ENCODE measurements at places on chromosomes 5 and 9.

DNA sequence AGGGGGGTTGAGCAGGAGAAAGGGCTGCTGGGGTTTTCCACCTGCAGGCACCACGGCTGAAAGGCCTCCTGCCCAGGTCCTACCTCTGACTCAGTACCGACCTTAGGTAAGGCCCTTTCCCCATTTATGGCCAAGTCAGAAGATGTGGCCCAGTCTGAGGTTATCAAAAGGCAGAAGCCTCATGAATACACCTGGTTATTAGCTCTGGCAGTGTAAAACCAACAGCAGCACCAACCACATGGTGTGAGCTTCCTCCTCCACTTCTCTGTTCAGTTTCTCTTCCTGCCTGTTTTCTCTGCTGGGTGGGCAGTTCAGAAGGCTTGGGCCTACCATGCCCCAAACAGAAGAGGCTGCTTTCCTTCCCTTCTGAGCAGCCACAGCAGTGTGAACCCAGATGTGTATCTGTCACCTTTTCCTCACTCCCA is 86.9 kb downstream of the UGCG start:
- H3K4me1 ChIP-seq, result no peaks in the 10 kb centered on the region
- H3K36me3 ChIP-seq, result no peaks in the 10 kb centered on the region
- no peaks in the 10 kb centered on the region for H3K27me3 ChIP-seq
- DNase-seq, result no peak

- no peaks in the 10 kb centered on the region for H3K4me1 ChIP-seq
- H3K27ac ChIP-seq, result no peak overlapping the region
- H3K36me3 ChIP-seq, result no peaks in the 10 kb centered on the region
These were observed 106.1 kb downstream of the NUDT12 start for GRCh38 chr5:103456476-103456875.

GRCh38 chr5:186091-187041 is 4.9 kb upstream of the LRRC14B start:
- H3K4me3 ChIP-seq, result no peak overlapping the region
- H3K4me1 ChIP-seq, result peaks cover 3% of the 10 kb centered on the region
- no peaks in the 10 kb centered on the region for H3K36me3 ChIP-seq

DNA sequence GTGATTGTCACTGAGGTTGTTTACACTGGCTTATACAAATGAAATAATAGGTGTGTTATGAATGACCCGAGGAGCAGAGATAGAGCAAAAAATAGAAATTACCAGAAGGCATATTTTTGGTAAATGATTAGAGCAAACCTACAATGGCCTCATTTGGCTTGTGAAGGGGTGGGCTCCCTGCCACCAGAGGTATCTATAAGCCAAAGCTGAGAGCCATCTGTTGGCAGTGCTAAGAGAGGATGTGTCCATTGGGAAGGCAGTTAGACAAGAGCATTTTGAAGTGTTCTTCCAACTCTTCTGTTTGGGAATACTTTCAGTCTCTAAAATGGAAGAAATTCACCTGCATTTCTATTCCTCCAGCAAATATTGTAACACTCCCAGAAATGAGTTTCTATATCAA is 10.6 kb downstream of the NIPAL4 start:
- DNase-seq, result no peak
- H3K27me3 ChIP-seq, result no peaks in the 10 kb centered on the region
- H3K36me3 ChIP-seq, result no peaks in the 10 kb centered on the region
- H3K27ac ChIP-seq, result no peak overlapping the region

DNA sequence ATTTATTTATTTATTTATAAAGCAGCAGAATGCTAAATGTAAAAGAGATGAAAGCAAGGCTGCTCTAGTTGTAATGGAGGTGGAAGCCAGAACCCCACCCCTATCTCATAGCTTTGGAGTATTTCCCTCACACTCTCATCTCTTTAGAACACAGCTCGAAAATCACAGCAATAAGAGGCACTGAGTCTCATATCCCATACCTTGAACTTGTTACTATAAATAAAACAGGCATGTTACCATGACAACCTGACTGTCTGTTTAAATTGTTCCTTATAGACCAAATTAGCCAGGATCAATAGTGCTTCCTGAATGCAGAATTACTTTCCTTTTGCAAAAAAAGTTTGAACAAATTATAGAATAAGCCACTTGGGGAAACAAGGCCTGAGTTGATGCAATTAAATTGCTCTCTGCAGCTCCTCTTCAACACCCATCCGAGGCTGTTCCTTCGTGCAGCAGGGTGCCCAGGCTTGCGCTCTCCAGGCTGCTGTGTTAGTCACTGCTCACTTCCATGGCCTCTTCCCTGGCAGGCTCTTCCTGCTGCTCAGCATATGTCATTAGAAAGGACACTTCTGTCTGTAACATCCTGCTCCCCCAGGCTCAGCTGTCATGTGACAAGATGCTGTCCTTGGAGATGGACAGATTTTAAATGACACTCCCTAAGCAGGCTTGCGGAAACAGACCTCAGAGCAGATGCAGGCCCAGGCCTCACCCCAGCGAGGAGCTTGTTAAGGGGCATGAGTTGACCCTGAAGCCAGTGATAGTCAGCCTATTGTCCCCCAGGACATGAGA is 120.2 kb downstream of the CARTPT start:
- DNase-seq, result no peak
- no peaks in the 10 kb centered on the region for H3K27me3 ChIP-seq
- H3K27ac ChIP-seq, result no peak overlapping the region
- H3K4me3 ChIP-seq, result no peak overlapping the region

DNA sequence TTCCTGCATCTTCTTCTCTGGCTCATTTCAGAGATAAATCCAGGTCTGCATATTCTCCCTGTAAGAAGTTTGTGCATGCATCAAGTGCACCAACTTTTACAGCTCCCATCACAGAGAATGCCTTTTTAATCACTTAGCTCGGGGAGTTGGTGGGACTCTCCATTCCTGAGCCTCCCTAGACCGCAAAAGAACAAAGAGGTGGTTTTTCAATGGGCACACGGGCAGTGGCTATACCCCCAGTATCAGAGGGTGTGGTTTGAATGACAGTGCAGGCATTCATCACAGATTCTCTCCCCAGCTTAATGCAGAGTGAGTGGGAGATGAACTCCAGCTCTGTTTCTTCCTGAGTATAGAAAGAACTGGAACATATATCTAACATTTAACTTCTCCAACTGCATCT is 264.7 kb upstream of the NR4A3 start:
- H3K36me3 ChIP-seq, result no peaks in the 10 kb centered on the region
- no peak overlapping the region for H3K4me3 ChIP-seq
- H3K27me3 ChIP-seq, result no peaks in the 10 kb centered on the region
- DNase-seq, result no peak
- no peaks in the 10 kb centered on the region for H3K4me1 ChIP-seq
- H3K27ac ChIP-seq, result no peak overlapping the region

GRCh38 chr5:19388391-19388790 is 599.6 kb downstream of the CDH18 start:
- no peak for DNase-seq
- H3K4me3 ChIP-seq, result no peak overlapping the region
- H3K27ac ChIP-seq, result no peak overlapping the region
- no peaks in the 10 kb centered on the region for H3K4me1 ChIP-seq
- H3K27me3 ChIP-seq, result no peaks in the 10 kb centered on the region
- H3K36me3 ChIP-seq, result no peaks in the 10 kb centered on the region

DNA sequence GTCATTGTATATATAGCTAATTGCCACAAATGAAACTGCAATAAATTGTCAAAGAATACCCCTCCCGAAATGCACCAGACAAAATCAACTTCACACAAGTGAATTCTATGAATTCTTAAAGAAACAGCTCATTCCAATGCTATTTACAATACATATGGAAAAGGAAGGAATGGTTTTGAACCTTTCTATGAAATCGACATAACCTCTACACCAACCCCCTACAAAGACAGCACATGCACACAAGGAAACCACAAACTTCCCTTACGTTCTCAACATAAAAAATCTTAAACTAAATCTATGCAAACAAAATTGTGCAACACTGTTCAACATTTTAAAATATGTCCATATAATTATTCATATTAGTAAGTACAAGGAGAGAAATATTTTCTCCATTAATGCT is 39.2 kb downstream of the MARCHF11 start:
- no peaks in the 10 kb centered on the region for H3K4me1 ChIP-seq
- DNase-seq, result no peak
- H3K27ac ChIP-seq, result no peak overlapping the region
- no peaks in the 10 kb centered on the region for H3K36me3 ChIP-seq

GRCh38 chr5:20636686-20637085 is 648.7 kb upstream of the CDH18 start:
- no peak for DNase-seq
- no peak overlapping the region for H3K27ac ChIP-seq
- no peaks in the 10 kb centered on the region for H3K36me3 ChIP-seq
- no peak overlapping the region for H3K4me3 ChIP-seq

- no peak overlapping the region for H3K4me3 ChIP-seq
- H3K36me3 ChIP-seq, result no peaks in the 10 kb centered on the region
- no peaks in the 10 kb centered on the region for H3K27me3 ChIP-seq
These were observed 25.6 kb downstream of the STK10 start for GRCh38 chr5:172162323-172162986.

DNA sequence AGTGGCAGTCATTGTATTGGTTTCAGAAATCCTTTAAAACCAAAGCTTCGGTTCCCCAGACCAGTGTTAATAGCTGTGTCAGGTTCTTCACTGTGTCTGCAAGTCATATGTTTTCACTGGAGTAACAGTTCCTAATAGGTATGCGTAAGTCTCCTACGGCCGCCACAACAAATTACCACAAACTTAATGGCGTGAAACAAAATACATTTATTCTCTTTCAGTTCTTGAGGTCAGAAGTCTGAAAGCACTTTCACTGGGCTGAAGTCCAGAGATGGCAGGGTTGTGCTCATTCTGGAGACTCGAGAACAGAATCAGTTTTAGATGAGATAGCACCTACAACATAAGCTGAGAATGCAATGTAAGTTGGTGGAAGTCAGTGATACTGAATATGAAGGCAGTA is 556.2 kb downstream of the TLE4 start:
- no peaks in the 10 kb centered on the region for H3K4me1 ChIP-seq
- no peaks in the 10 kb centered on the region for H3K36me3 ChIP-seq
- H3K4me3 ChIP-seq, result no peak overlapping the region
- DNase-seq, result no peak
- no peaks in the 10 kb centered on the region for H3K27me3 ChIP-seq

DNA sequence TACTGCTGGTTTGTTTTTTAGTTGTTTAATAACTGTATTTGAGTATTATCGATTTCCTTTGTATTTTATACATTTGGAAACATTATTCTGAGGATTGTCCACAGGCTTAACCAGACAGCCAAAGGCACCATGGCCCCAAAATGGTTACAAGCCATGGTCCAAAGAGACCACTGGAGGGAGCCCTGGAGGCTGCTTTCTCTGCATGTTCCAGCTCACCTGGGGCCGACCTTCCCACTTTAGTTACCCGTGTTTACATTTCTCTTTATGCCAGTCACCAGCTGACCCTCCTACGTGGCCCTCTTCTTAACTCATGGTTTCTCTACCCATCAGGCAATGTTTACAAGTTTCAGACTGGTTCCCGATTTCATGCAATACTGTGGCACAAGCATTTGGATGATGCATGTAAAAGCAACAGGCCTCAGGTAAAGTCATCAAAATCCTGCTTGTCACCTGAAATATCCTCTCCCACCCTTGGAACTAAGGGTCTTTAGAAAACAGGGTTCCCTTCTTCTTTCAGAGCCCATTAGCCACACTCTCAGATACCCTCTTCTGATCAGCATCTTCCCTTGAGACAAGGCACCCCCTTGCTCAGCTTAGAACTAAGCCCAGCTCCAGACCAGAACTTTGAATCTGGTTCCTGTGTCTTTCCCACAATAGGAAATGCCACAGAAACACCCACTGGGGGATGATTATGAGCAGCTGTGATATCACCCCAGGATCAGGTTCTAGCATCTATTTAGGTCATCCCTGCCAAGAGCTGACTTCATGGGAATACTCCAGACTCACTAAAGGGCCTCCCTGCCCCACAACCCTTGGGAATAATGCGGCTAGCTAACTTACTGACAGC is 49.9 kb upstream of the GARNL3 start:
- no peak overlapping the region for H3K27ac ChIP-seq
- DNase-seq, result no peak
- no peaks in the 10 kb centered on the region for H3K27me3 ChIP-seq
- no peaks in the 10 kb centered on the region for H3K36me3 ChIP-seq
- H3K4me1 ChIP-seq, result no peaks in the 10 kb centered on the region

DNA sequence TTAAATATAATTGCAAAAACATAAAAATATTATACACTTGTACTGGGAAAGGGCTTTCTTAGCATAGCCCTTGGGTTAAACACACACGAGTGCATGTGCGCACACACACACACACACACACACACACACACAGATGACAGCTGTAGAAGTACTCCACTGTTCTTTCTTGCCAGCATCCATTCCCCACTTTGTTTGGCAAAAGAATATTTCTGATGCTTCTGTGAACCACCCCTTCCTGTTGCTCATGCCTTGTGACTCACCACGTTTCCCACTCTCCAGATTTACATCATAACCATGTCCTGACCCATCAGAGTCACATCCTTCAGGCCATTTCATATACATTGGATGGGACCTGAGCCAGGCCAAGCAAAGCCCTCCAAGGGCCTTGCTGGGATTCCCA is 280.1 kb downstream of the DNAH5 start:
- H3K27ac ChIP-seq, result no peak overlapping the region
- no peak overlapping the region for H3K4me3 ChIP-seq
- no peaks in the 10 kb centered on the region for H3K27me3 ChIP-seq
- H3K36me3 ChIP-seq, result no peaks in the 10 kb centered on the region
- no peak for DNase-seq
- H3K4me1 ChIP-seq, result no peaks in the 10 kb centered on the region

- H3K4me3 ChIP-seq, result no peak overlapping the region
- no peak overlapping the region for H3K27ac ChIP-seq
- H3K4me1 ChIP-seq, result peaks cover 3% of the 10 kb centered on the region
These were observed 114.9 kb downstream of the MLLT3 start for GRCh38 chr9:20507431-20507830.

DNA sequence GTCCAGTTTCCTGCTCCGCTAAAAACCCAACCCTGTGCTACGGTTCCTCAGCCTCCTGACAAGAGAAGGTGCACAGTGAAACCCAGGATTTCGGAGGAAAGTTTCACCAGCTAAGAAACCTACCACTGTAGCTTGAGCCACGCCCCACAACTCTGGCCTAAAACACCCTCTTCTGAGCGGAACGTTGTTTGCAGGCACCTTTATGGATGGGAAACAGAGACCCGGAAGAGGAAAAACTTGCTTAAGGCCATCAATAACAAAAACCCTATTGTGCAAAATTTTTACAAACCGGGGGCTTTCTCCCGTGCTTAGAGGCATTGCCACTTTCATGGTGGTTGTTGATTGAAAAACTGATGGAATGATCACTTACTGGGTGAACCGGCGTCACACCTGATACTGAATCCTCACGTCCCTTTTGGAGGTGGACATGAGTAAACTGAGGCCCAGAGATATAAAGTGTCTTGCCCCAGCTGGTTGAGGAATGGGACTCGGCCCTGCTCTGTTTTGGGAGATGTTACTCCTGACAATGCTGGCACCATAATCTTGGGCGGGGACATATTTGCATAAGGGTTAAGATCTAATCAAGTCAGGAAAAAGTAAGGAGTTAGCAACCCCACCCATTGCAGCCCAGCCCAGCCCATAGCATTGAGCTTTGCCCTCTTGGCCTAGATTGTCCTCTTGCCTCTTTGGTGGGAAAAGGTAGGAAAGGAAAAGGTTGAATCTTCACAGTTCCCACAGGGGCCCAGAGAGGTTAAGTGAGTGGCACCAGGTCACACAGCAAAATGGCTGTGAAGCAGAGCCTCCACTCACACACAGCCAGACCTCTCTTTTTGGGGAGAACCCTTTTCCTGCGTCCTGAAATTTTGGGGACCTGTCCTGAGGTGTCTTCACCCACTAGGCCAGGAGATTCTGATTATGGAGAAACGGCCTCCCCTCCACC is 23.2 kb upstream of the PTGS1 start:
- no peaks in the 10 kb centered on the region for H3K36me3 ChIP-seq
- H3K27ac ChIP-seq, result no peak overlapping the region
- H3K4me3 ChIP-seq, result peak overlapping the region; percentile 17
- no peaks in the 10 kb centered on the region for H3K27me3 ChIP-seq
- peaks cover 14% of the 10 kb centered on the region for H3K4me1 ChIP-seq
- DNase-seq, result no peak

- H3K4me1 ChIP-seq, result no peaks in the 10 kb centered on the region
- DNase-seq, result peak; percentile 29
- no peaks in the 10 kb centered on the region for H3K36me3 ChIP-seq
These were observed 2.5 kb downstream of the SH3PXD2B start for GRCh38 chr5:172451771-172452197.

Measured in kidney (tissue), 22 donors.